ENCODE measurements at places on chromosomes 6 and 20.

DNA sequence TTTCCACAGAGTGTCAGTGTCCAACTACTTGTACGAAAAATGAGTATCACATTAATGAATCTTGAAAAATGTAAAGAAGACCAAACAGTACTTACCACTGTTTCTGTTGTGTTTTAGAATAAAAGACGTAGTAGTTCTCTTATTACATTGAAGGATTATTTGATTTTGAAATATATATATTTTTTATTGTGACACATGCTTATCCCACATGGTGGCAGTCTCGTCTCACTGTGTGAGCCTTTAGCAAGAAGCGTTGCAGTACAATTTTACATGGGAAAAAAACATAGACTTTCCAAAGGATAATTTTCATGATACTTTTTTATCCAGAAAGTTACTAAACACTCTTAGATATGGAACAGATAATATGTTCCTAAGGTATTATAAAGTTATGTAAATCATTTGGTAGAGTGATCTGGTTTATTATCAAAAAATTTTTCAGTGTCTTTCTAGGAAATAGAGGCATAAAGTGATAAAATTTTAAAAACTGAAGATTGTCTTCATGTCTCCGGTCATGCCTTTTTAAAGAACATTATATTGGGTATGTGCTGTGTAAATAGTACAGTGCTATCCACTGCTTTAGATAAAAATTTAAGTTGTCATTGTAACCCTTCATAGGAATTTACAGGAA lies 117.5 kb upstream of the SAMD5 start:
- no peak for DNase-seq

DNA sequence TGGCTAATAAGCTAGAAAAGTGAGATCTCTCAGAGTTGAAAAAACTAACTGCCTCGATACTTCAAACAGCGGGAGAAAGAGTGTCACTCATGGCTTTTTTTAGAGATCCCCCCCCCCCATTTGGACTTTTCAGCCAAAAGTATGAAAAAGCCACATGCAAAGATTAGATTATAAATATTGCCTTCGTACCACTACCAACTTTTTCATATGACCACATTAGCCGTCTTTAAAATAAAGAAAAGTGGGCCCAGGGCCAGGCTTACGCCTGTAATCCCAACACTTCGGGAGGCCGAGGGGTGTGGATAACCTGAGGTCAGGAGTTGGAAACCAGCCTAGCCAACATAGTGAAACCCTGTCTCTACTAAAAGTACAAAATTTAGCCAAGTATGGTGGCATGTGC lies 4.4 kb downstream of the PGK2 start:
- DNase-seq = no peak

DNA sequence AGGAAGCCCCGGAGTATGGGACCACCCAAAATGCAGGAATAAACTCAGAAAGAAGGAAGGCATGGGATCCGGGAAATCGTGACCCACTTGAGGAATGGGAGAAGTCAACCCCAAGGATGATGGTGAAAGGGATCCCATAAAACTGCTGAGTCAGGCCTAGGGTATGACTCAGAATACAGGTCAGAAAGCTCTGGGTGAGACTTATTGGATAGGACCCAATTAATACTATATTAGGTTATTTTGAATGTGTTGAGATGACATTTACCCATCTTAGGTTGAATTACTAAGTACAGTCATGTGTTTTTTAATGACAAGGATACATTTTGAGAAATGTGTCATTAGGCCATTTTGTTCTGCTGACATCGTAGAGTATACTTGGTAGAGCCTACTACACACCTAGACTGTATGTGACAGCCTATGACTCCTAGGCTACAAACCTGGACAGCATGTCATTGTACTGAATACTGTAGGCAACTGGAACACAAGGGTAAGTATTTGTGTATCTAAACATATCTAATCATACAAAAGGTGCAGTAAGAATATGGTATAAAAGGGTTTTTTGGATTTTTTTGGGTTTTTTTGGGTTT lies 17.1 kb upstream of the HIVEP1 start:
- no peak for DNase-seq

GRCh38 chr6:98124171-98124570 lies 710.2 kb upstream of the POU3F2 start:
- DNase-seq = no peak

DNA sequence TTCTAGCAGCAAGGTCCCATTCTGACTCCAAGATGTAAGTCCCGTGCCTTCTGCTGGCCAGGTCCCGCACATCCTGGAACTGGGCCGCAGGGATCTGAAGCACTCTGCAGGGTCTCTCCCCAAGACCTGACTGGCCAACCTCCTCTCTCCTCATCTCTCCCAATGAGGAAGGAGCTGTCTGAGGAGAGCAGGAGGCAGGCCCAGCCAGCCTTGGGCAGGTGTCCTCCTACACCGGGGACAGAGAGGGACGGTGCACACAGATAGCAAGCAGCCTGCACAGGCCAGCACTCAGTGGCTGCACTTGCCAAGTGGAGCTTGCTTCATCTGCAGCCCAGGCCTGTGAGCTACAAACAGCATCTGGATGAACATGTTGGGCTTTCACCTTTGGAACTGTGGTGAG lies 76.8 kb upstream of the CD93 start:
- no peak for DNase-seq

- DNase-seq = no peak
These were observed 163.6 kb downstream of the SLC16A10 start for GRCh38 chr6:111250791-111251354.

GRCh38 chr6:16510245-16510644 lies 251.0 kb downstream of the ATXN1 start:
- DNase-seq = no peak

GRCh38 chr6:27593861-27594260 lies 121.0 kb upstream of the ZNF184 start:
- no peak for DNase-seq

DNA sequence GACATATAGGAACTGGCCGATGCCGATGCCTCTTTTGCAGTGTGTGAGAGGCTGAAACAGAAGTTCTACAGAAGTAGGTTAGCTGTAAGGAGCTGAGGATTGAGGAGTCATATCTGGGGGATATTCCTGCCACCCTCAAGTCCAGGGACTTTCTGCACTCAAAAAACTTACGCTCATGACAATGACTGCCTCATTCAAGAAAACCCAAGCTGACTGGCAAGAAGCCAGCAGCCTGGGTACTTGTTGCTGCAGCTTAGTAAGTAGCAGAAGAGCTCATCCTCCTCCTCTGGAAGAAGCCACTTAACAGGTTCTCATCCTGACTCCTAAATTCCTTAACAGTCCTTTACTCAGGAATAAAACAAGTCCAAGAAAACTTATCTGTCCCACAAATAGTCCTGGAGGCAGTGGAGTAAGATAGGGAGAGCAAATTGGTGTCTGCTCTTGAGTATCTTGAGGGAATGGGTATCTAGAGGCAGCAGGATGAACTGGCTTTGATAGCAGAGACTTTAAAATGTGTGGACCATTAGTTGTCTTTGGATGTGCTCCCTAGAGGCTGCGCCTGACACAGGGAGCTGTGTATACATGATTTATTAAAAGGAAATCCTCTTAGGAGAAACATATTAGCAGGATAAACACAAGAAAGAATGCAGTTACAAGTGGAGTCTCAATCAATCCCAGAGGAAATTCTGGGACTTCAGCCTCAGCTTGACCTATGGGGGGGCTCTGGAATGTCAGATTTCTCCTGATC lies 7.4 kb downstream of the CALHM5 start:
- DNase-seq = no peak

DNA sequence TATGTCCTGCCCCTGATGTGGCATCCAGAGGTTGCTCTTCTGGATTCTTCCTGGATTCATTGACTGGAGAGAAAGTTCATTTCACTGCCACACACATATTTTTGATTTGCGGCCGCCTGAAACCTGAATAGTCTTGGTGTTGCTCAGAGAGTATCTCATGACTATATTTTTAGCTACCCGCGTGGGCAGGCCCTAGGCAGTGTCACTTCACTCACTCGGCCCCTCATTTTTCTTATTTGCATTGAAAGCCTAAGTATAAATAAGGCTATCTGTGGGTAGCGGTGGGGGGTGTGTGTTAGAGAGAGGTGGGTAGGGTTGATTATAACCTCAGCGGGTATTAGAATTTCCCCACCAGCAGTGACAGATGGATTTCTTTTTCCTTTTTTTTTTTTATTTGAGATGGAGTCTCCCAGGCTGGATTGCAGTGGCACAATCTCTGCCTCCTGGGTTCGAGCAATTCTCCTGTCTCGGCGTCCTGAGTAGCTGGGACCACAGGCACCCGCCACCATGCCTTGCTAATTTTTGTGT lies 113.5 kb downstream of the JARID2 start:
- no peak for DNase-seq

GRCh38 chr6:64985726-64986125 lies 721.3 kb downstream of the EYS start:
- no peak for DNase-seq

GRCh38 chr6:137849181-137849980 lies 17.7 kb upstream of the TNFAIP3 start:
- no peak for DNase-seq

- DNase-seq = no peak
These were observed 13.2 kb downstream of the DSP start for GRCh38 chr6:7554533-7555275.

- no peak for DNase-seq
These were observed 202.8 kb downstream of the CD83 start for GRCh38 chr6:14320332-14320731.

GRCh38 chr20:52500157-52500556 lies 308.6 kb upstream of the ZFP64 start:
- DNase-seq = no peak

DNA sequence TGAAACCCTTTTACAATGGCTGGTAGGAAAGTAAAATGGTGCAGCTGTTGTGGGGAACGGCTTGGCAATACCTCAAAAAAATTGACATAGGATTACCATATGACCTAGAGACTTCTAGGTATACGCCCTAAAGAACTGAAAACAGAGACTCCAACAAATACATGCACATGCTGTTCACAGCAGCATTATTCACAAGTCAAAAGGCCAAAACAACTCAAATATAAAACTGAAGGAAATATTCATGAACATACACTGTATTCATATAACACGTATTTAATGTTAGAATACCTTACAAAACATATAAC lies 74.6 kb downstream of the FOXA2 start:
- DNase-seq = no peak

- DNase-seq = no peak
These were observed 360.0 kb upstream of the TSHZ2 start for GRCh38 chr20:52612046-52612632.

- no peak for DNase-seq
These were observed 35.9 kb upstream of the FAM50B start for GRCh38 chr6:3813150-3813780.

- no peak for DNase-seq
These were observed 47.1 kb upstream of the MCM9 start for GRCh38 chr6:118981884-118982574.

GRCh38 chr6:30882204-30882758 lies 2.0 kb upstream of the DDR1 start:
- DNase-seq = no peak

DNA sequence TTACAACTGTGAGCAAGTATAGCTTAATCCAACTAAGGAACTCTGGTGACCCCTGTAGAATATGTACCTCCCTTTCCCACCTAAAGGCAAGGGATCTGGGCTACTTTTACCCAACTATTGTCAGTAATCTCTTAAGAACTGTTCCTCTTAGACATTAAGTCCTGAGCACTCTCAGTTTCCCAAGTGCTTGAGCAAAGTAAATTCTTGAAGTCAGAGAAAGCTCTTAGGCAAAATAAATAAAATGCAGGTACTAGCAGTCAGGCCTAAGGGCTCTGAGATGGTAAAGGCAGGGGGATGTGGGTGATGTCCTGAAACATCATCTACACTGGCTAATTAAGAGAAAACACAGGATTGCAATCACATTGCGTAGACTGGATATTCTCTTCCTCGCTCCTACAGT lies 446.4 kb upstream of the FLRT3 start:
- no peak for DNase-seq

DNA sequence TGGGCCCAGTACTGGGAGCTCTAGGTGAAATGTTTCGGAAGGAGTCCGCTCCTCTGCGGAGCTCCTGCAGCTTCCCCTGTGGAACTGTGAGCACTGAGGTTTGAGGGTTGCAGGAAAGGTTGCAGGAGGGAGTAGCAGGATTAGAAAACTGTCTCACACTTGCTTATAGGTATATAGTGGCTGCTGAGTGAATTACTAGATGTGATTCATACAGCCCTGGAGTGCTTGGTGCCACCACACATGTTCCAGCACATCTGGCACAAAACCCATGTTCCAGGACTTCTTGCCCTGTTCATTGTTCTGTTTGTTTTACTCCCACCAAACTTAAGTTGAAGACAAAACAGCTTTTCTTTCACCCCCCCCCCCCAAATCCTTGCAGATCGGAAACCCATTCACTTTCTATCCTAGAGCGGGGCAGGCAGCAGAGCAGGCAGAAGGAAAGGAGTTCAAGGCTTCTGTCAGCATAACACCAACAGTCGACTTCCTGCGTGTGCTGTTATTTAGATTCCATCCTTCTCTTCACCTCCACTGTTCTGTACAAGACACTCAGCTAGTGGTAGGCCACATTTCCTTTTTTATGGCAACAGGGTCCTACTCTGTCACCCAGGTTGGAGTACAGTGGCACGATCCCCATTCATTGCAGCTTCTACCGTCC lies 669 bp upstream of the PEX6 start:
- peak; percentile 15 for DNase-seq

- DNase-seq = no peak
These were observed 7.1 kb upstream of the E2F1 start for GRCh38 chr20:33693289-33693688.

DNA sequence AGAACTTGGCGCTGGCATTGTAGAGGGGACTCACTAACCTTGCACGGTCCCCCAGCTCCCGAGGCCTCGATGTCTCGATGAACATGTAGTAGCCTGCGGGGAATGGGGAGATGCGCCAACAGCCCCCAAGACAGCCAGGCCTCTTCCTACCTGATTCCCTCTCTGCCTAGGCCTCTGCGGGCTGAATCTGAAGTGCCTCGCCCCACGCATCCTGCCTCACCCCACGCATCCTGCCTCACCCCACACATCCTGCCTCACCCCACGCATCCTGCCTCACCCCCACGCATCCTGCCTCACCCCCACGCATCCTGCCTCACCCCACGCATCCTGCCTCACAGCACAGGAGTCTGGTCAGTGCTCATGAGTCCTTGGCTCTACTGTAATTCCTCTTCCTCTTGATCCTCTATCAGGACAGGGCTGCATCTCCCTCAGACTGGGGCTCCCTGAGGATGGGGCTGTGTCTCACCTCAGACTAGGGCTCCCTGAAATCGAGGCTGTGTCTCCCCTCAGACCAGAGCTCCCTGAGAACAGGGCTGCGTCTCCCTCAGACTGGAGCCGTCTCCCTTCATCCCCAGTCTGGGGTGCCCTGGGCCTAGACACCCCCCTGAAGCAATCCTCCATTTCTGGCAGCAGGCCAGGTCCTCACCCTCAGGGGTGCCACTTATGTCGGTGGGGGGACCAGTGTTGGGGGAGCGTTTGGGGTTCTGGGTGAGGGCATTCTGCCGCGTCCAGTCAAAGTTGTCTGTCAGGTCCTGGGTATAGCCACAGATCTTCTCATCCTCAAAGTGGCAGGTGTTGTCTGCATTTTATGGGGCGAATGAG lies 53.6 kb downstream of the MDGA1 start:
- no peak for DNase-seq

- DNase-seq = no peak
These were observed 95.9 kb downstream of the CDKAL1 start for GRCh38 chr6:20630136-20630535.

All from CD4-positive, alpha-beta T cell treated with Interleukin-10 for 1 hour (primary cell).